Suprapubic skin (tissue), 4 donors: ENCODE measurements at places on chromosomes 12 and 14.

DNA sequence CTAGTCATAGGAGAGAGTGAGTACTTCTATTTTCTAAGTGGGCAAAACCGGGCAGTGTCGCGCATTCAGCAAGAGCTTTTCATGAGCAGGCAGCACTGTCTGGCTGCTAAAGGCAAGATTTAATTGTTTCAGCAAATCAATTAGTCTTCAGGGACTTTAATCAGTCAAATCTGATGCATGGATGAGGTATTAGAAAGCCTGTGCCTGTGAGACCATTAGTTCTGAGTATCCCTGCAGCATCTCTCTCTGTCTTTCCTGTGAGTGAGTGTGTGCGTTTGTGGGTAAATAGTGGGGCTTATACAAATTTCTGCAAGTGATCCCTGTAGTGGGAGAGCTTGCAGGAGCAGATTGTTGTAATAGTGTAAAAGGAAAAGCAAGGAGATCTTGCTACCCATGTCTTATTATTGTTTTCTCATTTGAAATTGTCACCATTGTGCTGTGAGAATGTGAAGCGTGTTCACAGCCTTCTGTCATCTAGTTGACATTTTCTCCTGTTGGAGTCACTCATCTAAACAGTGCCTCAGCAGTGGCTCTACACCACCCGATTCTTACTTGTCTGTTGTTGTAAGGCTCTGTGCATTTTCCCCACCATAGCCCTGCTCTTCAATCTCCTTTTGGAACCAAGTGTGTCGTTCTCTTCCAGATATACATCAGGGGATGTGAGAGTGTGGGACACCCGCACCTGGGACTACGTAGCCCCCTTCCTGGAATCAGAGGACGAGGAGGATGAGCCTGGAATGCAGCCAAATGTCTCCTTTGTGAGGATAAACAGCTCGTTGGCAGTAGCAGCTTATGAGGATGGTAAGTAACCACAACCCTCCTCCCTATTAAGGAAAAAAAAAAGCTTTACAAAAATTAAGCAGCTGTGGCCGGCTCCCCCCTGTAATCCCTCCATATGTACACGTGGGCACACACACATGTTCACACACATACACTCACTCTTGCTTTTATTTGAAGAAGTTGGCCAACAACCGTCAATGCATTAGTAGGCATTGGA is 53.6 kb downstream of the FBXW8 start:
- no peaks in the 10 kb centered on the region for H3K27me3 ChIP-seq
- DNase-seq, result no peak
- H3K4me1 ChIP-seq, result no peaks in the 10 kb centered on the region

DNA sequence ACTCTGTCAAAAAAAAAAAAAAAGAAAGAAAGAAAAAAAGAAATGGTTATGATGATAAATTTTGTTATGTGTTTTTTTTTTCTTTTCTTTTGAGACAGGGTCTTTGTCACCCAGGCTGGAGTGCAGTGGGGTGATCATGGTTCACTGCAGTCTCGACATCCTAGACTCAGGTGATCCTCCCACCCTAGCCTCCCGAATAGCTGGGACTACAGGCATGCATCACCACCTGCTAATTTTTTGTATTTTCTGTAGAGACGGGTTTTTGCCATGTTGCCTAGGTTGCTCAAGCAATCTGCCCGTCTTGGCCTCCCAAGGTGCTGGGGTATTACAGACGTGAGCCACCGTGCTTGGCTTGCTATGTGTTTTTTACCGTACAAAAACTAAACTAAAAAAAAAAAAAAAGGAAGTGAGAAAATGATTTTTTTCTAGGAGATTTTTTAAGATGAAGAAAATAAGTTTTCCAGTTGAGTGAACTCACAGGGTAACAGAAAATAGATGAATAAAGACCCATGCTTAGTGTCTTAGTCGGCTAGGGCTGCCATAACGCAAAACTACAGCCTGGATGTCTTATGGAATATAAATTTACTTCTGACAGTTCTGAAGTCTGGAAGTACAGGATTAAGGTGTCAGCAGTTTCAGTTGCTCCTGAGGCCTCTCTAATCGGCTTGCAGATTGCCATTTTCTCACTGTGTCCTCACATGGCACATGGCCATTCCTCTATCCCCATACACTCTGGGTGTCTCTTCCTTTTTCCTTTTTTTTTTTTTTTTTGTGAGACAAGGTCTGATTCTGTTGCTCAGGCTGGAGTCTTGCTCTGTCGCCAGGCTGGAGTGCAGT is 13.2 kb upstream of the APOF start:
- H3K4me3 ChIP-seq, result no peak overlapping the region
- H3K27me3 ChIP-seq, result no peaks in the 10 kb centered on the region
- no peaks in the 10 kb centered on the region for H3K36me3 ChIP-seq

DNA sequence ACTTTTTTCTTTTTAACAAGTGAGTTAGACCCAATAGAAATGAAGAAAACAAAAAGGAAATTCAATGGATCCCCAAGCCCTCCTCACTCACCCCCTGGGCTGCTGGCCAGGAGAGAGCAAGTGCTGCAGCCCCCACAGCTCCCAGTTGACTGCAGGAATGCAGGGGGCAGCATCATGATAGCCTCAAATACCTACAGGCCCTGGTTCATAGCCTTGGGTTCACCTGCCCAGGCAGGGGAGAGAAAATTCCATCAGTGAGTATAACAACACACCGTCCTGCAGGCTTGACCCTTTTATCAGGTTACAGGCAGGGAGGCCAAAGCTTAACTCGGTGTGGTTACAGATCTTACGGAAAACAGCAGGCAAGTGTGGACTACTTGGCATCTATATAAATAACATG is 76.3 kb downstream of the PHLDA1 start:
- DNase-seq, result no peak
- peaks cover 19% of the 10 kb centered on the region for H3K4me1 ChIP-seq
- H3K27ac ChIP-seq, result no peak overlapping the region
- H3K4me3 ChIP-seq, result no peak overlapping the region
- no peaks in the 10 kb centered on the region for H3K27me3 ChIP-seq

DNA sequence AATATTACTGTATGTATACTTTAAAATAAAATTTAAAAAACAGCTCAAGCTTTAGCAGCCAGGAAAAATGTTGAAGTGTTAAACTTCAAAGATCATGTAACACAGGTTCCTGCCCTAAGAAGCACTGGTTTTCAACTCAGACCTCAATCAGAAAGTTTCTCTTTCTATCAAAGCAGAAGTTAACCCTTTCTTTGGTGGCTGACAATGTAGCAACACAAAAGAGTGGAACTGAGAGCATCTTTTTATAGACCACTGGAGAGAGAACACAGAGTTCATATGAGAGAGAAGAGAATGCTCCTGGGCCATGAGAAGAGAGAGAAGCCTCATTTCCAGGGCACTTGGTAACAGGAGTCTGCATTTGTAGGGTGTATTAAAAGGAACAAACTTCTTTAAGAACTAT is 42.2 kb upstream of the KTN1 start:
- H3K4me3 ChIP-seq, result no peak overlapping the region
- H3K27ac ChIP-seq, result no peak overlapping the region
- no peaks in the 10 kb centered on the region for H3K36me3 ChIP-seq

- no peaks in the 10 kb centered on the region for H3K27me3 ChIP-seq
- H3K36me3 ChIP-seq, result no peaks in the 10 kb centered on the region
- H3K4me3 ChIP-seq, result no peak overlapping the region
- DNase-seq, result no peak
Observed at GRCh38 chr14:71583705-71584104, 348.5 kb upstream of the RGS6 start.

DNA sequence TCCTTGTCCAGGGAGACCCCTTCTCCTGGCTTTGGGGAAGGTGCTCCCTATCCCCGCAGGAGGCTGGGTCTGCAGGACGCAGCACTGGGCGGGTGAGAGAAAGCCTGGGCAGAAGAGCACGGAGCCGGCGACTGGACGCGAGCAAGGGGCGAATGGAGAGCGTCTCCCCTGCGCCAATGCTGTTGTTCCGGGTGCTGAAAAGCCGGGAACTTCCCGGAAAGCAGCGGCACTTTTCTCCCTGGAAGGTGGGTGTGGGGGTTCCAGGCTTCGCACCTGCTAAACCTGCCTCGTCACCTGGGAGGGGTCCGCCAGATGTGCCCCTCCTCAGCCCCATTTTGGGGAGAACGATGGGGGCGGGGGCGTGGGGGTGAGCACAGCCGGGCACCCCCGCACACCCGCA is 417.1 kb upstream of the TMTC1 start:
- no peak overlapping the region for H3K27ac ChIP-seq
- DNase-seq, result no peak
- H3K36me3 ChIP-seq, result no peaks in the 10 kb centered on the region
- peak overlapping the region; percentile 41 for H3K4me3 ChIP-seq

- H3K27ac ChIP-seq, result no peak overlapping the region
- peaks cover 44% of the 10 kb centered on the region for H3K4me1 ChIP-seq
- no peaks in the 10 kb centered on the region for H3K27me3 ChIP-seq
- H3K4me3 ChIP-seq, result no peak overlapping the region
Observed at GRCh38 chr14:74982661-74983060, 20.1 kb upstream of the EIF2B2 start.

GRCh38 chr12:97899956-97900355 is 437.4 kb downstream of the RMST start:
- no peak for DNase-seq
- no peak overlapping the region for H3K4me3 ChIP-seq
- no peaks in the 10 kb centered on the region for H3K27me3 ChIP-seq
- no peak overlapping the region for H3K27ac ChIP-seq
- no peaks in the 10 kb centered on the region for H3K36me3 ChIP-seq
